ENCODE measurements at places on chromosomes 1 and 21. TPM values are rescaled to one million over a fixed set of nuclear protein-coding genes. Genes with fewer than 3 reads are reported as not detected.

TINAGL1 gene
- 2.4 TPM for total RNA-seq

FCRL2 gene
- not detected for total RNA-seq

ARTN gene
- under 0.01 TPM for total RNA-seq

SH3D21 gene
- 1.5 TPM for total RNA-seq

GSTM2 gene
- 43.5 TPM for total RNA-seq

GABRD gene
- not detected for total RNA-seq

KRTAP8-1 gene
- total RNA-seq: not detected

CAP1 gene
- 276 TPM for total RNA-seq

FLG2 gene
- total RNA-seq: under 0.01 TPM

NR1I3 gene
- not detected for total RNA-seq

SELE gene
- not detected for total RNA-seq

PAPPA2 gene
- total RNA-seq: 2.8 TPM

SLC16A4 gene
- total RNA-seq: 47.1 TPM

CD247 gene
- total RNA-seq: not detected

SZT2 gene
- 18.3 TPM for total RNA-seq

ORC1 gene
- total RNA-seq: 0.17 TPM

COL6A1 gene
- 2,390 TPM for total RNA-seq
